Amygdala (tissue), 56 donors: ENCODE measurements at places on chromosomes 16 and 17.
A peak's percentile ranks its signal among the peaks of the same experiment; 100 is the strongest.

DNA sequence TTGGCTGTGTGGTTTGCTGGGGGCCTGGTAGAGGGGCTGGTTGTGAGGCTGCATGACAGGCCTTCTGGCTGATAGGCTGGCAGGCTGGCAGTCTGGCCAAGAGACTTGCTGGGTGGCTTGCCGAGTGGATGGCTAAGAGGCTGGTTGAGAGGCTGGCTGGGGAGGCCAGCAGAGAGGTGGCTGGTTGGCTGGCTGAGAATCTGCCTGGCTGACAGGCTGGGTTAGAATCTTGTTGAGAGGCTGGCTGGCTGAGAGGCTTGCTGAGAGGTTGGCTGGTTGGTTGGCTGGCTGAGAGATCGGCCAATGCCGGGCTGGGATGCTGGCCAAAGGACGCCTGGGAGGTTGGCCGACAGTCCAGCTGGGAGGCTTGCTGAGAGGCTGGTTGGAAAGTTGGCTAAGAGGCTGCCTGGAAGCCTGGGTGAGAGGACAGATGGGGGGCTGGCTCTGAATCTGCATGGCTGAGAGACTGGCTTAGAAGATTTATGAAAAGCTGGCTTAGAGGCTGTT is 35.9 kb upstream of the ACSM2B start:
- peak; percentile 10 for DNase-seq

DNA sequence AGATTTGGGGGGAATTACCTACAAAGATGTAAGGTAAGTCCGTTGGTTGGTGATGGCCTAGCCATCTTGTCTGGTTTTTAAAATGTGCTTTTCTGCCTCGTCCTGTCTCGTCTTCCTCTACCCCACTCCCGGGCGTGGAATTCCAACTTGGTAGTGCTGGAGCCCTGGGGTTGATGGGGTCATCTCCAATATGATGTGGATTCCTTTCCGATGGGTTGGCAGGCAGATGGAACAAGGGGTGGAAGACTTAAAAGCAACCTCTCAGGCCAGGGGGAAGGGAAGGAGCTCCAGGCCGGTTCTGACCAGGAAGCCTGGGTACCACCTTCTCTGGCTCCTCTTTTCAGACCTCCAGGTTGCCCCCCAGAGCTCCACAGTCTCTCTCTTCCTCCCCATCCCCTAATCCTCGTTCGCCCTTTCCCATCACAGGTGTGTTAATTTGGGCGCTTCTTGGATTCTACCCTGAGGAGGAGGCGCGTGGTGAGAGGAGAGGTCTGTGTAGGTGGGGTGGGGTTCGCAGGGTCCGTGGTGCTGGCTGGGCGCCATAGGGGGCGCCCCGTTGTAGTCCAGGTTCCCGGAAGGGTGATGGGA is 5.1 kb upstream of the HOXB2 start:
- DNase-seq = no peak

DNA sequence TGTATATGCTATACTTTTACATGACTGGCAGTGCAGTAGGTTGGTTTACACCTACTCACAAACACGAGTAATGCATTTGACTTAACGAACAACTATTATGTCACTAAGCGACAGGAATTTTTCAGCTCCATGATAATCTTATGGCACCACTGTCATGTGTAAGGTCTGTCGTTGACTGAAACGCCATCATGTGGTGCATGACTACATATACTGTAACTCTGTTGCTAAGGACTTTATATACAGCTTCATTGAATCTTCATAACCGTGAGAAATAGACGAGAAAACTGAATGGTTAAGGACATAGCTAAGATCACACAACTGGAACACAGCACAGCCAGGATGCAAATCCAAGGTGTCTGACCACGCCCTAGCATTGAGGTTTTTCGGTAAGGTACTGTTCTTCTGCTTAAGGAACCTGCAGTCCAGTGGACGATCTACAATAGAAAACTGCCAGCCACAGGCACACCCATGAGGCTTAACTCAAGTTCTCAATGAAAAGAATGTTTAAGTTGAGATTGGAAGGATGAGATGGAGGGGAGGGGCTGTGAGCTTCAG is 3.3 kb downstream of the CFAP20 start:
- DNase-seq = no peak

- DNase-seq = no peak
Observed at GRCh38 chr17:62631936-62632924, 4.8 kb downstream of the MRC2 start.

- DNase-seq = no peak
Observed at GRCh38 chr16:66629856-66630255, 25.4 kb downstream of the CMTM3 start.

GRCh38 chr17:38620551-38621277 is 15.0 kb upstream of the SRCIN1 start:
- no peak for DNase-seq
